Activated naive CD4-positive, alpha-beta T cell treated with anti-CD3 and anti-CD28 coated beads for 36 hours (primary cell): ENCODE measurements at places on chromosomes 1 and 21. TPM values are rescaled to one million over a fixed set of nuclear protein-coding genes. Genes with fewer than 3 reads are reported as not detected.
A peak's percentile ranks its signal among the peaks of the same experiment; 100 is the strongest.

- DNase-seq = no peak
Observed at GRCh38 chr1:221965252-221965651, 223.4 kb upstream of the DUSP10 start.

GRCh38 chr1:112826217-112826944, 111.2 kb upstream of the PPM1J start:
- DNase-seq = no peak

DNA sequence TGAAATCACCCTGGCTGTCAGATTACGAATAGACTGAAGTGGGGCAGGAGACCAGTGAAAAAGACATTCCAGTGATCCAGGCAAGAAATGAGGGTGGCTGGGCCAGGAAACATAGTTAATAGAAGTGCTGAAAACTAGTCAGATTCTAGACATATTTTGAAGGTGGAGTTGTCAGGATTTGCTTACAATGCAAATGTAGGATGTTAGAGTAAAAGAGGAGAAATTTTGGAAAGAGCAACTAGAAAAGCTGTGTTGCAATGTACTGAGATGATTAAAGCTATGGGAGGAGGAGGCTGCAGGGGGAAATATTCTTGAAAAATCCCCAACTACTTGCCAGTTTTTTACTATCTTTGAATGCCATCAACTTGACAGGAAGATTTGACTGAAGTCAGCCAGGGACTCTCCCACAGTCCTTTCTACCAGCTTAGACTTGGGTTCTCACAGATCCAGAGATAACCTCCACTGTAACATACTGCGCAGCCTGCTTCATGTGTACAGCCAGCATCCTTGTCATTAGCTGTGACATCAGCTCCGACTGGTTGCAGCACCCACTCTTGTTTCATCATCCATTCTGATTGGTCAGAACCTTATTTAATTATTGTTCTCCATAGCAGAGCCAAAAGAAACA, 109.7 kb downstream of the TSEN15 start:
- DNase-seq = peak; percentile 63

GRCh38 chr1:203078478-203078877, 7.3 kb downstream of the MYOG start:
- no peak for DNase-seq

Gene TNFRSF1B
- 75.7 TPM for total RNA-seq

DNA sequence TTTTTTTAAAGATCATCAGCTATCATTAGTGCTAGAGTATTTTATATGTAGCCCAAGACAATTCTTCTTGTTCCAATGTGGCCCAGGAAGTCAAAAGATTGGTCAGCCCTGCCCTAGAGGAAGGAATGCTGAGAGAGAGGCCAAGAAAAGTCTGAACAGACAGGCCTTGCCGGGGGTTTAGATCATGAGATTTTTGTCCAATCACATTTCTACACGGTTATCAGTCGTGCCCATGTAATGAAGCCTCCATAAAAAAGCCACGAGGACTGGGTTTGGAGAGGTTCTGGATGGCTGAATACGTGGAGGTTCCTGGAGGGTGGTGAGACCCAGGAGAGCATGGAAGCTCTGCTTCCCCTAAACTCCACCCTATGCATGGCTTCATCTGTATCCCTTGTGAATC, 24.3 kb upstream of the ENO1 start:
- DNase-seq = no peak

DNA sequence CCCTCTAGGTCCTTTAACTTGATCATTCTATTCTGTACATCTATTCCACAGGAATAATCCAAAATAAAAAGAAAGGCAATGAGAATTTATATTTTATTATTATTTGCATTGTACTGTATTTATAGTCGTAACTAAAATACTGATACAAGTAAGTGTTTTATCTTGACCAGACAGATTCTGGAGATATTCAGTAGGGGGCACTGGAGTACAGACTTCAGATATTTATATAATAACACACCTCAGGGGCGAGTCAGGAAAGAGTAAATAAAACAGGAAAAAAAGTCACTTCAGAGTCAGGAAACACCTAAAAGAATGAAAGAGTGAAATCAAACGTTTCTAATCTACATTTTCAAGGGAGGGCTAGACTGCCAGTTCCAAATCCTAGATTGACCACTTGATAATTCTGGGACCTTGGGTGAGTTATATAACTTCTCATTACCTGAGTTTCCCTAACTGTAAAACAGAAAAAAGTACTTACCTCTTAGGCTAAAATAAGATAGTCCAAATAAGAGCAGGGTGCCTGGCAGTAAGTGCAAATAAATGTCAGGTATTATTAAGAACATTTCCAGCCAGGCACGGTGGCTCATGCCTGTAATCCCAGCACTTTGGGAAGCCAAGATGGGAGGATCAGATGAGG, 31.1 kb upstream of the MTF1 start:
- no peak for DNase-seq
